ENCODE measurements at places on chromosomes 2 and 18.

GRCh38 chr2:8146132-8147005 lies 535.5 kb upstream of the ID2 start:
- no peaks in the 10 kb centered on the region for H3K36me3 ChIP-seq
- H3K4me1 ChIP-seq, result peaks cover 20% of the 10 kb centered on the region
- no peak overlapping the region for H3K27ac ChIP-seq
- H3K4me3 ChIP-seq, result no peak overlapping the region

GRCh38 chr2:74221091-74221490 lies 22.7 kb downstream of the MTHFD2 start:
- H3K4me1 ChIP-seq, result peaks cover 8% of the 10 kb centered on the region
- peaks cover 40% of the 10 kb centered on the region for H3K36me3 ChIP-seq
- H3K27ac ChIP-seq, result no peak overlapping the region

- no peaks in the 10 kb centered on the region for H3K36me3 ChIP-seq
- no peak overlapping the region for H3K27ac ChIP-seq
- peaks cover 11% of the 10 kb centered on the region for H3K27me3 ChIP-seq
- no peak overlapping the region for H3K4me3 ChIP-seq
Observed at GRCh38 chr2:148619560-148620195, 24.9 kb upstream of the EPC2 start.

DNA sequence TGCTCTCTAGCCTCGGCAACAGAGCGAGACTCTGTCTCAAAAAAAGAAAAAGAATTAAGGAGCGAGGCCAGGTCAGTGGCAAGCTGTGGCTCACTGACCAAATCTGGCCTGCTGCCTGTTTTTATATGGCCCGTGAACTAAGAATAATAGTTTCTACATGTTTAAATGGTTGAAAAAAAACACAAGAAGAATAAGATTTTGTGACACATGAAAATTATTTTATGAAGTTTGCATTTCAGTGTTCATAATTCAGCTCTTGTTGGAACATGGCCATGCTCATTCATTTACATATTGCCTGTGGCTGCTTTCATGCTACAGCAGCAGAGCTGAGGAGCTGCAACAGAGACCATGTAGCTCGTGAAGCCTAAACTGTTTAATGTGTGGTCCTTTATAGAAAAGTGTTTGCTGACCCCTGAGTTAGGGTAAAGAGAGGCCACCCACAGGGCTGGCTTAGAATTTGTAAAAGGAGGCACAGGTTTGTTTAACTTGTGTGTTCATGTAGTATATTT lies 59.5 kb downstream of the MFSD6 start:
- H3K27me3 ChIP-seq, result no peaks in the 10 kb centered on the region
- no peak for DNase-seq
- peaks cover 38% of the 10 kb centered on the region for H3K36me3 ChIP-seq
- peaks cover 21% of the 10 kb centered on the region for H3K4me1 ChIP-seq

DNA sequence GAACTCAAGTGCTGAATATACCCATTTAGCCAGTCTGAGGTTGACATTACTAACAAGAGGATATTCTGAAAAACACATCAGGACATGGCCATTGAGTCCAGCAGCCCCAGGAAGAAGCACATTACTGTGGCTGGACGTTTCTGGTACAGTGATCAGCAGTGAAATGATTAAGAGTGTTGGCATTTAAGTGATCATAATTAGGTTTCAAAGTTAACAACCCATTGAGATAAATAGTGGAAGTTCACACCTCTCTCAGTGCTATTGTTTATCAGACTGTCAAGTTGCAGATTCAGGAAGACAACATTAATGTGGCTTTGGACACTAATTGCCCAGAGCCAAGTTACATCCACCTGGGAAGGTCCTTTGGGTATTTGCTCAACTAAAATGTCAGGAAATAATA lies 139.5 kb upstream of the GAREM1 start:
- no peaks in the 10 kb centered on the region for H3K36me3 ChIP-seq
- H3K4me1 ChIP-seq, result no peaks in the 10 kb centered on the region
- no peak overlapping the region for H3K4me3 ChIP-seq
- peaks cover 3% of the 10 kb centered on the region for H3K27me3 ChIP-seq
- no peak for DNase-seq

DNA sequence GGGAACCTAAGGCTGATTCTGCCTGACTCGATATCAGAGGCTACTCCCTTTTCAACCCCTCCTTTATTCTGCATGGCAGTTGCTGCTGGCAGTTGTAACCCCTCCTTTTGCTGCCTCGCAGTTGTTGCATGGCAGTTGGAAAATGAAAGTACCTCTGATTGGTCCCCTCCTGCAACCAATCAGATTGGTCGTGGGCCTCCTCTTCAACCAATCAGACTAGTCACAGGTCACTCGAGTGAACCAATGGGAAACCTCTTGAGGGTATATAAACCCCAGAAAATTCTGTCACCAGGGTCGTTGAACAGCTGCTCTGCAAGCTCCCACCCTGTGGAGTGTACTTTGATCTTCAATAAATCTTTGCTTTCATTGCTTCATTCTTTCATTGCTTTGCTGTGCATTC lies 294.3 kb upstream of the SLC8A1 start:
- H3K27me3 ChIP-seq, result no peaks in the 10 kb centered on the region
- no peak overlapping the region for H3K27ac ChIP-seq
- DNase-seq, result no peak
- no peak overlapping the region for H3K4me3 ChIP-seq
- H3K4me1 ChIP-seq, result no peaks in the 10 kb centered on the region

DNA sequence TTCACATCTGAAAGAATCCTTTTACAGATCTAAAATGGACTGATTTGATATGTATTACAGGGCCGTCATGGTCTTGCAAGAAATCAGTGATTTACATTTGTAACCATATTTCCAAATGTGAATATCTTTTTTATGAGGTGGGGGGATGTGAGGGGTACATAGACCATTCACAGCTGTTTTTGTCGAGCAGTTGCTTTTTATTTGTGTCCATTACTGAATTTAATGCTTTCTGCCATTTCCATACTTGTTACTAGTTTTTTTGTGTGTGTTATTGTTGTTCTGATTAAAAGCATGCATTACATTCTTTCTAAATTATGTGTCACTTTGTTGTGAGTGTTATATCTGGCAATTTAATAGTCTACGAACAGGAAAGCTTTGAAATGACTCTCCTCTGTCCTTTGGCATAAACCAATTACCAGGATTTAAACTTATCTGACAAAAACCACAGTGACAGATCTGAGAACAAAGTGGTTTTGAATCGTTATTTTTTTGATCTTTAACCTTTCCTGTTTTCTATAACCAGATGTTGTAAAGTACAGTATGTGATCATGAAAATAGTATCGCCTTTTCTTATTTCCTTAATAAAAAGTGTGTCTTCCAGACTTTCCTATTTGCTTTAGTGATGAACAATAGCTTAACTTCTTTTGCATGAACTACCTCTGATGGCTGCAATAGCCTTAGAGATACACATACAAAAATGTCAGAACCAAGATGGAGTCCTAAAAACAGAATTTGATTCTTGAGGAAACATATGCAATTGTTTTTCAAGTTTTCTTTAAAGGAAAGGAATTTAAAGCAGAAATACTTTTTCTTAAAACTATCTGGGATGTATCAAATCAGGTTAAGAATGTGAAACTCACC lies 354.2 kb upstream of the ACVR2A start:
- no peaks in the 10 kb centered on the region for H3K27me3 ChIP-seq
- peaks cover 27% of the 10 kb centered on the region for H3K4me1 ChIP-seq
- no peak for DNase-seq
- H3K27ac ChIP-seq, result peak overlapping the region; percentile 81

DNA sequence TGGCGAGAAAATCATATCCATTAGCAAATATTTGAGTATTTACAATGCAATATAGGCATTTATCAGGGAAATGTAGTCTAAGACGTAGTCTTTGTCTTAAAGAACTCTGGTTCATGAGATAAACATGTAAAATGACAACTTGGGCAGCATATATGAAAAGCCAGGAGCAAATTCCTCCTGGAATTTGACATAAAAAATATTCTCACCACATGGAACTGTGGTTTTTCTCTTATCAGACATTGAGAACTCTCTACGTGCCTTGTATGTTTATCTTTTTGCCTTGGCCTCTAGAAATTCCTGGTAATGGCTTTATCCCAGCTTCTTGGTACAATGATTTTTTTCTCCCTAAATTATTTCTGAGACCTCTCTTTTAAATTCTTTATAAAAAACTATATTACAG lies 2.8 kb downstream of the MAPK4 start:
- H3K4me3 ChIP-seq, result no peak overlapping the region
- no peak overlapping the region for H3K27ac ChIP-seq
- H3K36me3 ChIP-seq, result no peaks in the 10 kb centered on the region
- no peak for DNase-seq
- peaks cover 7% of the 10 kb centered on the region for H3K4me1 ChIP-seq

- no peak overlapping the region for H3K27ac ChIP-seq
- H3K4me3 ChIP-seq, result no peak overlapping the region
- DNase-seq, result no peak
- H3K27me3 ChIP-seq, result peaks cover 34% of the 10 kb centered on the region
- no peaks in the 10 kb centered on the region for H3K36me3 ChIP-seq
Observed at GRCh38 chr2:173059292-173059691, 16.4 kb upstream of the MAP3K20 start.

GRCh38 chr2:20212459-20212870 lies 12.5 kb downstream of the SDC1 start:
- DNase-seq, result no peak
- H3K4me3 ChIP-seq, result no peak overlapping the region
- no peaks in the 10 kb centered on the region for H3K4me1 ChIP-seq
- no peaks in the 10 kb centered on the region for H3K36me3 ChIP-seq

- peaks cover 51% of the 10 kb centered on the region for H3K4me1 ChIP-seq
- H3K36me3 ChIP-seq, result peaks cover 65% of the 10 kb centered on the region
- DNase-seq, result no peak
- no peak overlapping the region for H3K27ac ChIP-seq
- no peak overlapping the region for H3K4me3 ChIP-seq
- H3K27me3 ChIP-seq, result no peaks in the 10 kb centered on the region
Observed at GRCh38 chr2:64104933-64105332, 39.3 kb downstream of the PELI1 start.

GRCh38 chr2:61114147-61114546 lies 47.8 kb upstream of the C2orf74 start:
- H3K27me3 ChIP-seq, result no peaks in the 10 kb centered on the region
- DNase-seq, result no peak
- no peak overlapping the region for H3K4me3 ChIP-seq

DNA sequence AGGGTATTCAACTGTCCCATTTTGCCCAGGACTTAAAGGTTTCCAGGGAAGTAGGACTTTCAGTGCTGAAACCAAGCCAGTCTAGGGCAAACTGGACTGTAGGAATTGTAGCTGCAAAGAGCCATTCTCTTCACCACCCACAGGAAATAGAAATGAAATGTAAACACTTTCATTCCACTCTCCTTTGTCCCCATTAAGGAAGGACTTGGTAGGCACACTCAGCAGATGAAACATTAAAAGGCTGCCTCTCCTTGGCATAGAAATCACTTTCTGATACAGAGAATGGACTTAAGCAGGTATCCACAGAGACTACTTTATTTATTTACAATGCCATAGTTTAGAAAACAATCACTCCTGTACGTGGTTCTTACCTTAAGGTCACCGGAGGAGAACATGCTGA lies 102.9 kb upstream of the CCDC195 start:
- no peaks in the 10 kb centered on the region for H3K4me1 ChIP-seq
- peaks cover 78% of the 10 kb centered on the region for H3K36me3 ChIP-seq
- no peaks in the 10 kb centered on the region for H3K27me3 ChIP-seq
- DNase-seq, result no peak
- H3K4me3 ChIP-seq, result no peak overlapping the region
- no peak overlapping the region for H3K27ac ChIP-seq
